ENCODE measurements at places on chromosomes 7 and 10.

- DNase-seq = no peak
Observed at GRCh38 chr10:75414527-75414926, 13.0 kb upstream of the ZNF503 start.

DNA sequence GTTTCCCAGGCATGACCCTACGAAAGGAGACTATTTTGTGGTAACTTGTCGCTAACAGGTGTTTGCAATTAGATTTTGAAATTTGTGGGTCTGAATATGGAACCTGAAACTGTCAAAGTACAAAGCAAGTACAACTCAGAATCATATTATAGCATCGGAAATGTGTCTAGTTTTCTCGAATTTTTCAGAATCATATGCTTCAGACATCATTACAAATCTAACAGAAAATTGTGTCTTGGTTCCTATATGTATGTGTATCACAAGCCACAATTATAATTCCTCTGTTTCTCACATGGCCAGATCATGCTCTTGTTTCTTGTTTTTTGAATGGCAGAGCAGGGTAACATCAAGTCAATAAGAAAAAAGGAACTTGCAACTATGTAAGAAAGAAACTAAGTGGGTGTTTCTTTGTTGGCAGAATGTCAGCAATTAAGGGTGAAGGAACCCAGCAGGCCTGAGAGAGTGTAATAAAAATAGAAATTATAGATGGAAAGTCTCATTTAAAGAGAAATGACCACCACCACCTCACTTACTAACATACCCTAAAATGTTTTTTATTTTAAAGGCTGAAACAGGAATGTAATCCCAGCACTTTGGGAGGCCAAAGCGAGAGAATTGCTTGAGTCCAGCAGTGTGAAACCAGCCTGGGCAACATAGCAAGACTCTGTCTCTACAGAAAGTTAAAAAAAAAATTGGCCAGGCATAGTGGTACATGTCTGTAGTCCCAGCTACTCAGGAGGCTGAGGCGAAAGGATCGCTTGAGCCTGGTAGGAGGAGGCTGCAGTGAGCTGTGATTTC is 51.3 kb downstream of the PRTFDC1 start:
- DNase-seq = no peak

- DNase-seq = no peak
Observed at GRCh38 chr10:50882540-50882983, 2.9 kb downstream of the A1CF start.

DNA sequence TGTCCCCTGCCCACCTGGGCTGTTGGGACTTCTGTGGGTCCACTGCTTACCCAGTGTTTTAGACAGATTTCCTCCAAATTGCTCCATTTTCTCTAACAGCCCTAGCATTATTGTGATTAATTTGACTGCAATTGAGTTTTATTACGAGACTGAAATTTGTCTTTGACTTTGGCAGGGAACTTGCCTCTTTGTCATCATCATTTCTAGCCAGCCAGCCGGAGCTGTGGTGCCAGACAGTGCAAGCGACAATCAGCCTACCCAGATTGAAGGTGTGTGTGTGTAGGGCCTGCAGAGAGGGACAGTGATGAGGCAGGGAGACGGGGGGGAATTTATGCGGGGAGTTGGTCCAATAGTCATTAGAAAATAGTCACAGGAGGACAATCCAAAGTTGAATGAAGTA is 743.0 kb downstream of the NRG3 start:
- DNase-seq = no peak

DNA sequence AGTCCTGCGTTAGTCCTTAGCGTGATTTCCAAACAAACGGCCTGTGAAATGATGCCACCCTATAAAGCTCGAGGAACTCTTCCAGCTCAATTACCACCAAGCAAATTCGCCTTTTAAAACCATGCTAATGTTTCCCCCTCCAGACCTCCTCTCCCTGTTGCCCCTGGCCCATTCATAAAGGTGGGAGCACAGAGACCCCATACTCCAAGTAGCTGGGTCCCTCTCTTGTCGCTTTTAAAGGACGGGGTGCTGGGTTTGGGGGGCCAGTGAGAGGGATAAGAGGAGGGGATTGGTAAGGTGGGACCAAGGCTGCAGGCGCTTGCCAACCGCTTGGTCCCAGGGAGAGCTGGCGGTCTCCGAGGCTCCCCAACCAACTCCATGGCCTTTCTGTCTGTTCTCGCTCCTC is 1.2 kb downstream of the HMX2 start:
- DNase-seq = no peak

GRCh38 chr7:132419542-132419941 is 156.7 kb downstream of the PLXNA4 start:
- no peak for DNase-seq

DNA sequence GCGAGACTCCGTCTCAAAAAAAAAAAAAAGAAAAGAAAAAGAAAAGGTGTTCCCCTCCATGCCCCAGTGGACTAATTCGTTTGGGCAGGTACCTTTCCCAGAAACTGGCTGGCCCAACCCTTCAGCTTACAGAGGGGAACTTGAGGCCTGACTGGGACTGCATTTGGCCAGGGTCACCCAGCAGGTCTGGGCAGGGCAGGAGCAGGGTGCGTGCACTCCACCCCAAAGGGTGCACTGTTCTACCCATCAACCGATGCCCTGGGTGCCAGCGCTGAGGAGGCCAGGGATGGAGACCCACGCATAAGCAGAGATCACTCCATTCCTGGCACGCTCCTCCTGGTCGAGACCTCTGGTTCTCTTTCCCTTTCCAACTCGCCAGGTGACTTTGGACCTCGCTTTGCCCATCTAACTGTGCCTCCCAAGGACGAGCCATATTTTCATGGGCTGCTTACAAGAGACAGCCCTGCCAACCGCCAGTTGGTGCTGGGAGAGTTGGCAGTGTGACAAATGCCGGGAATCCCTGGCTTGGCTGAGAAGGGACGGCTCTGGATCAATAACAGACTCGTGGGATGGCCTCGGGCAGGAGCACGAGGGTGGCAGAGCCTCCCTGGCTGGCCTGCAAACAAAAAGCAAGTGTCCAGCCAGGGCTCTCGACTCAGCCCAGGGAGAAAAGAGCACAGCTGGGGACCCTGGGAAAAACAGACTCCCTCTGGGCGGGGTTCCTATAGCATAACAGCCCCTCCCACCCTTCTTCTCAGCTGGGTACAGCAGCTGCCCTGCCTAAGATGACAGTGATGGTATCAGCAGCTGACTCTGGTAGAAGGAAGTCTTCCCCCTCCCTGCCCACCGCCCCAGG is 7.9 kb downstream of the HSPB1 start:
- no peak for DNase-seq

DNA sequence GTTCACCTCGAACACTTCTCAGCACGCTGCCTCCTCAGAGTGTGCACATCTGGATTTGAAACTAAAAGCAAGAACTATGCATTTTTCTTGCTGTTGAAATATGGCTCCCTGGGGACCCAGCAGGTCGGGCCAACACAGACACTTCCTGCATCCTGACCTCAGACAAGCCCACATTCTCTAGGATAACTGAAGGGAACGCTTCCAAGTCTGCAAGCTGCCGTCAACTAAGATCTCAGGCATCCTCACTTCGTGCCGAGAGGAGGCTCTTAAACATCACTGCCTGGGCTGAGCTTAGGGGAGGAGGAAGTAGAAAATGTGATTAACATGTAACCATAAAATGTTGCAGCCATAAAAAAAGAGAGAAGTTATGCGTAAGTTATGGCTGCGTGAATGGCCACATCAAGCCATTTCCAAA is 65.5 kb downstream of the PYROXD2 start:
- peak; percentile 100 for DNase-seq

DNA sequence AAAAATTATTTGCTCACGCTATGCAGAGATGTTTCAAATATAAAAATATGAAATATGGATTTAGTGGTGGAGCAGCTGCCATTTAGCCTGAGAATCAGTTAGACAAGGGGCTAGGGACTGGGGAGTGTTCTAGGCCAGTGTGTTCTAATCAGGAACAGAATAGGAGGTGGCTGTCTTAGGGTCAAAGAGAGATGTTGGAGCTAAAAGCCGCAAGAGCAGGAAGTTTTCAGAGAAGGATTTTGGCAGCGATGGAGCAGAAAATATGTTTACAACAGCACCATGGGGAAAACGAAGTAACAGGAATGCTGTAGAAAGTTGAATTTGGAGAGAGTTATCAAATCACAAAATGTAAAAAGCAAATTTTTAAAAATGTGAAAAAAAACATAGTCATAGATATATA is 314.0 kb upstream of the SEMA3A start:
- DNase-seq = no peak

DNA sequence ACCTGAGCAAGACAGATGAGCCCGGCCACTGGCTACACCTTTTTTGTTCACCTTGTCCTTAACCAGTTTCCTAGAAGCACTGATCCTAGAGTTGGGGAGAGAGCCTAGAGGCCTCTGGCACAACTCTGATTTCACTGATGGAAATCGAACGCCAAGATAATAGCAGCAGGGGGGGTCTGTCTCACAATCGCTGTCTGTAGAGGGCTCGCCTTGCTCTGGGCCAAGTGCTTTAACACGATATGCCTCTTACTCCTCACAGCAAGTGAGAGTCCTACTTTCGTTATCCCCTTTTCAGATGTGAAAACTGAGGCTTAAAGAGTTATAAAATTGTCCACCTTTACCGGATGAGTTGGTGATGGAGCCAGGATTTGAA is 472 bp downstream of the RASSF4 start:
- no peak for DNase-seq

GRCh38 chr10:131789516-131789915 is 111.3 kb upstream of the PPP2R2D start:
- DNase-seq = no peak

DNA sequence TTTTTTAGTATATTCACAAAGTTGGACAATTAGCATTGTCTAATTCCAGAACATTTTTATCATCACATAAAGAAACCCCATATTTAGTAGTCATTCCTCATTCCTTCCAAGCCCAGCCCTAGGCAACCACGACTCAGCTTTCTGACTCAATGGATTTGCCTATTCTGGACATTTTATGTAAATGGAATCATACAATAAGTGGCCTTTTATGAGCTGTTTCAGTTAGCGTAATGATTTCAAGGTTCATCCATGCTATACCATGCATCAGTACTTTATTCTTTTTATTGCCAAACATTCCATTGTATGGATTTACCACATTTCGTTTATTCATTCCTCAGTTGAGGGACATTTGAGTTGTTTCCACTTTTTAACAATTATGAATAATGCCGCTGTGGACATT is 249.2 kb downstream of the DYNC1I1 start:
- DNase-seq = no peak

DNA sequence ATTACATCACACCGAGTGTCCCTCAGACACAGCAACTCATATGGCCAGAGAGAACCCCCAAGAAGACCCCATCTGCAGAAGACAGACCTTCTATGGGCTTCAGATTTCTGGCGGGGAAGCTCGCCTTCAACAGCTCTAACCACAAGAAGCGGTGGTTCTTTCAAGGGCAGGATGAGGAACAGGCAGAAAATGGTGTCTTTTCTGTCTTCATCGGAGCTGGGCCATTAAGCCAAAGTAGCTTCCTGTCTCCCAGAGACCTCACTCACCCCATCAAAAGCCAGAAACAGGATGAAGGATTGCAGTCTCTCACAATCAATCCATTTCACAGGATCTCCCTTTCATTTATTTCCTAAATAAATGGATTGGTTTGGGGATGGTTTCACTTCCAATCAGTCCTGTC is 149.1 kb downstream of the HERPUD2 start:
- DNase-seq = no peak

DNA sequence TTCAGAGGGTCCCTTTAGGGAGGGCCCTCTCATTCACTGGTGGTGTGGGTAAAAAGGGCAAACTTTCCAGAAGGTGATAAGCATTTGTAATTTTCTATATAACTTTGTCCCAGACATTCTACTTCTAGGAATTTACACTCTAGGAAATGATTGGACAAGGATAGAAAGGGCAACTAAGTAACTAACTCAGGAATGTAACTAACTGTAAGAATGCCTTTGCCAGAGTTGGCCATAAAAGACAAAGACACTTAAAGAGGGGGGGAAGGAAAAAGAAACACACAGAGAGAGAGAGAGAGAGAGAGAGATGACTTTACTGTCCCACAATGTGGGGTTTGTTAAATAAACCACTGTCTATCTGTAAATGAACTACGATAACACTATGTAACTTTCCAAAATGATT is 38.5 kb upstream of the ITPRID1 start:
- DNase-seq = no peak

DNA sequence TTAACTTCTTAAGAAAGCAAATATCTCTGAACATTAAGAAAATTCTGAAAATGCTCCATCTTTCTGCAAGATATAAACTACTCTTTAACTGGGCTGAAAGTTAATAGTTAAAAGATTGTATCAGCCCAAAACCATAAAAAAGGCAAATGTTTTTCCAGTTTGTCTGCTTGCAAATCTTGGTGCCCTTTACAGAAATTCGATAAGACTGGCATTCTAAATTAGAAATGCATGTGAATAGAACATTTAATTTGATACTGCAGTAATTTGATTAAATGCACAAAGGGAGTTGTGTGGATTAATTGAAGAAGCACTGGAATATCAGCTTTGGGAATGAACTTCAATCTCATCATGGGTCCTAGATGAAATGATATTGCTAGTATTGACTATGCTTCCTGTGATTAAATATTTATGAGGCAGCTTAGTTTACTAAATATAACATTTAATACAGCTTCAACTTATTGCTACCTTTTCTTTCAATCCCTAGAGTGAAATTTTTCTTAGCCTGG is 78.4 kb downstream of the IQUB start:
- no peak for DNase-seq

GRCh38 chr7:100823140-100823525 is 4.2 kb downstream of the EPHB4 start:
- DNase-seq = no peak

DNA sequence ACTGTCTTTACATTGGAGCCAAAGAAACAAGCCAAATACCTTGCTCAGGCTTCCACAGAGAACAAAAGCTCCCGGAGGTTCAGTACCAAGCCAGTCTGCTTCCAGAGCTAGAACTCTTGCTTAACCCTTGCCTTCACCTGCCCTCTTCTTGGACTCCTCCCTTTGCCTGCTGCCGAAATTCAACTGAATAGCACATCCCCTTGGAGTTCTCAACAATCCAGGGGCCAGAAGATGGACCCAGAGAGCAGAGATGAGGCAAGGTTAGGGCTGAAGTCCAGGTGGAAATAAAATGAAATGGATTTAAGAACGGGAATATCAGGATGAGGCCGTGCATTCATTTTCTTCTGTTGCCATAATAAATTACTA is 876 bp upstream of the PIK3AP1 start:
- DNase-seq = no peak

- DNase-seq = no peak
Observed at GRCh38 chr7:34320412-34320811, 337.6 kb upstream of the NPSR1 start.

DNA sequence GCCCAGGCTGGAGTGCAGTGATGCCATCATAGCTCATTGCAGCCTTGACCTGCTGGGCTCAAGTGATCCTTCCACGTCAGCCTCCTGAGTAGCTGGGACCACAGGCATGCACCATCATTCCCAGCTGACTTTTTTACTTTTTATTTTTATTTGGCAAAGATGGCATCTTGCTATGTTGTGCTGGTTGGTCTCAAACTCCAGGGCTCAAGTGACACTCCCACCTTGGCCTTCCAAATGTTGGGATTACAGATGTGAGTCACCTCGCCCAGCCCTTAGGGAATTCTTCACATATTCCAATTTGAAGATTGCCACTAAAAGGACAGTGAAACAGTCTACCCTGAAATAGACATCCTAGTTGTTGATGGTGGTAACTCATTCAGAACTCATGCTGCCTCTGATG is 27.7 kb downstream of the SUGCT start:
- DNase-seq = no peak

- DNase-seq = no peak
Observed at GRCh38 chr7:89809291-89809690, 345.0 kb upstream of the STEAP1 start.

- DNase-seq = no peak
Observed at GRCh38 chr10:12503311-12503710, 154.0 kb downstream of the CAMK1D start.

- DNase-seq = no peak
Observed at GRCh38 chr10:75611172-75611992, 180.0 kb downstream of the LRMDA start.

- DNase-seq = no peak
Observed at GRCh38 chr10:121440461-121440860, 157.8 kb downstream of the FGFR2 start.
